ENCODE measurements at places on chromosomes 11 and 22.

DNA sequence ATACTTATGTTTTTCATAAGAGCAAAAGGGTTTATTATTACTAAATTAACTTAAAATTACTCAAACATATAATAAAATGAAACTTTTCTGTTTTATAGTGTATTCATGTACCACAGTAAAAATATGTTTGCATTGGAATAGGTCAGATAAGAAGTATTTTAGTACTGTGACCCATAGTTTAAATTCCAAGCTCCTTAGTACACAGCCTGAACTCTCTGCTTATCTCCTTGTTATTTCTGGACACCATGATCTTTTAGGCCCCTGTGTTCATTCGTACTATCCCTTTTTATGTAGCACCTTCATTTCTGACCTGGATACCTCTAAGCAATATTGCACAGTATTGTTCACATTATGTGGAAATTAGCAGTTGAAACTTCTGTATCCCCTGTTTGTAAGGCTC lies 296.7 kb upstream of the SYN3 start:
- DNase-seq = no peak

GRCh38 chr11:14224395-14224794 lies 134.6 kb downstream of the RRAS2 start:
- DNase-seq = no peak

GRCh38 chr11:43493431-43493830 lies 134.7 kb downstream of the TTC17 start:
- DNase-seq = no peak

GRCh38 chr11:44611687-44612434 lies 46.4 kb downstream of the CD82 start:
- DNase-seq = peak; percentile 43

- no peak for DNase-seq
These were observed 840.4 kb upstream of the TENM4 start for GRCh38 chr11:80281194-80281593.
